ENCODE measurements at places on chromosomes 11 and 22.
A peak's percentile ranks its signal among the peaks of the same experiment; 100 is the strongest.

- DNase-seq, result peak; percentile 38
Measured at GRCh38 chr22:35894464-35894878, 134.2 kb downstream of the RBFOX2 start.

- DNase-seq, result no peak
Measured at GRCh38 chr11:36193290-36193619, 96.0 kb downstream of the COMMD9 start.

DNA sequence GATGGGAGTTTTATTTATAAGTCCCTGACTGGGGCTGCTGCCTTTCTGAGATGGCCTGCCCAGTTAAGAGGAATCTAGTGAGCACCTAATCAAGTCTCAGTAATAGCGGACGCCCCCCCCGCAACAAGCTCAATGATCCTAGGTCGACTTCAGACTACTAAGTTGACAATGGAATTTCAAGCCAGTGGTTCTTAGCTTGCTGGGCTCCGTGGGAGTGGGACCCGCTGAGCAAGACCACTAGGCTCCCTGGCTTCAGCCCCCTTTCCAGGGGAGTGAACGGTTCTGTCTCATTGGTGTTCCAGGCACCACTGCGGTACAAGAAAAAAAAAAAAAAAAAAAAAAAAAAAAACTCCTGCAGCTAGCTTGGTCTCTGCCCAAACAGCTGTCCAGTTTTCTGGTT lies 156.8 kb upstream of the CARD18 start:
- no peak for DNase-seq

GRCh38 chr11:130071211-130071712 lies 1.6 kb downstream of the APLP2 start:
- no peak for DNase-seq

DNA sequence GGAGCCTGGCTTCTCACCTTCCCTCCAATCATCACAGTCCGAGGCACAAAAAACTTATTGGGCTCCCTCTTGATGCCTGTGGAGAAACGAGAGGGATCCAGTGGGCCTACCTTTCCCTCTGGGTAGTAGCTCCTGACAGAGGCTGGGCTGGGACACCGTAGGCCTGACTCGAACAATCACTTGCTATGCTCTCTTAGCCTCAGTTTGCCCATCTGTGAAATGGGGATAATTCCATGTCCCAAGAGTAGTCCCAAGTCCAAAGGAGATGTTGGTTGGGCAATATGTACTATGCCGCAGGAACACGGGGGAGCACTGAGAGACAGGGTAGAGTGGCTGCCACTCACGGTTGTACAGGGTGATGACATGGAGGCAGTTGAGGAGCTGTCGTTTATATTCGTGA lies 7.6 kb upstream of the RASGRP2 start:
- no peak for DNase-seq

GRCh38 chr11:5931061-5931460 lies 11.0 kb upstream of the OR56A3 start:
- no peak for DNase-seq

DNA sequence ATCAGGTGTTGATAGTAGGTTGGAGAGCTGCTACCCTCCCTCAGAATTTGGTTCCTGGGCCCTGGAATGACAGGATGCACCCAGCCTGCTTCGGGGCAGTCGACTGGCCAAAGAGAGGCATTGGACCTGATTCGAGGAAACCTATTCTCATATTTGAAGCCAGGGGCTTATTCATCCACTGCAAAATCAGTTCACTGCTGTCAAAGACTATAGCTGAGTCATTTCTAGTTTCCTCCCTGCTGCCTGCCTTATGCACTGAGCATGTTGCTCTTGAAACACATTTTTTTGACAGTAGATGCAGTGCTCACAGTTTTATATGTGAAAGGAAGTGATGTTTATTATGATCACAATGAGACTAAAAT lies 565.4 kb downstream of the ETS1 start:
- no peak for DNase-seq

GRCh38 chr11:2780850-2781407 lies 81.1 kb upstream of the KCNQ1OT1 start:
- DNase-seq, result no peak

All from T-helper 2 cell (primary cell).